ENCODE measurements at places on chromosomes 5 and 9.
A peak's percentile ranks its signal among the peaks of the same experiment; 100 is the strongest.

DNA sequence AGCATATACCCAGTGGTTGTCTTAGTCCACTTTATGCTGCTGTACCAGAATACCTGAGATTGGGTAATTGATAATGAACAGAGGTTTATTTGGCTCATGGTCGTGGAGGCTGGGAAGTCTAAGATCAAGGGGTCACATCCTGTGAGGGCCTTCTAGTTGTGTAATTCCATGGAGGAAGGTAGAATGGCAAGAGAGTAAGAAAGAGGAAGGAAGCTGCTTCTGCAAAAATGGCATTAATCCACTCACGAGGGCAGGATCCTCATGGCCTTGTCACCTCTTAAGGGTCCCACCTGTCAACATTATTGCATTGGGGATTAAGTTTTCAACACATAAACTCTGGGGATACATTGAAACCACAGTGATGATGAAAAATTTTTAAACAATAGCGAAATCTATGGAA, 17.0 kb downstream of the BTNL8 start:
- no peak for DNase-seq

GRCh38 chr5:136028782-136029742, at the start of gene TGFBI:
TGFBI (plus strand) TSS chr5:136028988; CDS start chr5:136029056, 68 bp downstream.
- DNase-seq = no peak

- DNase-seq = peak; percentile 25
Observed at GRCh38 chr9:129630967-129631673, 5.2 kb downstream of the NTMT1 start.

- DNase-seq = no peak
Observed at GRCh38 chr5:128163991-128164390, 80.4 kb downstream of the SLC12A2 start.

- DNase-seq = no peak
Observed at GRCh38 chr5:92633176-92633575, 947.8 kb downstream of the NR2F1-AS1 start.

GRCh38 chr9:11347437-11347836, 734.6 kb upstream of the PTPRD start:
- no peak for DNase-seq

GRCh38 chr5:17275289-17276158, 58.1 kb downstream of the BASP1 start:
- DNase-seq = no peak

DNA sequence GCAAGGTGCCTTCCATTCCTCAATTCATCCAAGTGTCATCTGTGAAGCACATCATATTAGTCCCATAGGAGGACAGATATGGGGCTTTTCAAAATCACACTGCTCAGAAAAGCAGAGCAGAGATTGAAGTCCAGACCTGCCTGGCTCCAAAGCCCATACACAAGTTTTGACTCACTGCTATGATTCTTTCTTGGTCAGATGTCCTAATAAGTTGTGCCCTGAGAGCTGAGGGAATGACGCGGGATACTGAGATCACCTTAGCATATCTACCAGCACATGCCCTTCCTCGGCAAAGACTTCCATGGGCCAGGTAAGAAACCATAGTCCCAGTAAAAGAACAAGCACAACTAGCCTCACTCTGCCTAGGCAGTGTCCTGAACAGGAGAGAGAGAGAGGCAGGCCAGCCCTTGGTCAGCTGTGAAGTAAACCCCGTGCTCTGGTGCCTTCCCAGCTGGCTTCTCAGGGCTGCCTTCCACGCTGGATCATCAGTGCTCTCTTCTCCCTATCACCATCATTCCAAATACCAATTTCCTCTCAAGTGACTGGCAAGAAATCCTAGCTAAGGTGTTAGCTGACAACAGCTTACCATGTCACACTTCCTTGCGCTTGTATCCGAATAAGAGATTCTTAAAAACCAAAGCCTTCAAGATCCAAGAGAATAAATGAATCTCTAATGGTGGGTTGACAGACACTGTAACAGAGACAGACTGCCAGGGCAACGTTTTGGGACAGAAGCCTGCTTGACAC, 73.2 kb downstream of the SIL1 start:
- no peak for DNase-seq

DNA sequence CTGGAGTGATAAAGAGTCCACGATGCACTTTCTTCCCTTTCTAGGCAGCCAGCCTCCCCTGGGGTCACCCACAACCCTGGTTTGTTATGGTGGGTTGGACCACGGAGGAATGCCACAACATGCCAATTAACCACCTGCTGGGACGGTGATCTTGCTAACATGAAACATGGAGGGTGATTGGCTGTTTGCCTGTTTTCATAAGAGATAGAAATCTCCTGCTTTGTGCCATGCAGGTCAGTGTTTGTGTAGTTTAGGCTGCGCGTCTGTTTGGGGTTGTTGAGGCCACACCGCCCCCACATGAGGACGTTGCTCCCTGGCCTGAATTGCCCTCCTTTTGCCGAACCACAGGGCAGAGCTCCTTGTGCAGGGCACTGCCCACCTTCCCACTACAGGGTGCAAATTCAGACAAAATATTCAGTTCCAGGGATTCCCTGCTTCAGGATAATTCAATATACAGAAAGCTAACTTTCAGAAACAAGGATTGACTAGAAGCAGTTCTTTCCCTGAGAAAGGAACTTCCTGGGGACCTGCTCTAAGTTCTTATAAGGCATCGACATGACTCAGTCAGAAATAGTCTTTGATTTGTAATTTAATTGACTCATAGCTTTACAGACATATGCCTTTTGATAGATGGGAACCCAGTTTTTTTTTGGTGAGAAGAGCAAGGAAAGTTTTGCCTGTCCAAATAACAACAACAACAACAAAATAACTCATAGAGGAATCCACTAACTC, 427.6 kb downstream of the GADD45G start:
- no peak for DNase-seq

DNA sequence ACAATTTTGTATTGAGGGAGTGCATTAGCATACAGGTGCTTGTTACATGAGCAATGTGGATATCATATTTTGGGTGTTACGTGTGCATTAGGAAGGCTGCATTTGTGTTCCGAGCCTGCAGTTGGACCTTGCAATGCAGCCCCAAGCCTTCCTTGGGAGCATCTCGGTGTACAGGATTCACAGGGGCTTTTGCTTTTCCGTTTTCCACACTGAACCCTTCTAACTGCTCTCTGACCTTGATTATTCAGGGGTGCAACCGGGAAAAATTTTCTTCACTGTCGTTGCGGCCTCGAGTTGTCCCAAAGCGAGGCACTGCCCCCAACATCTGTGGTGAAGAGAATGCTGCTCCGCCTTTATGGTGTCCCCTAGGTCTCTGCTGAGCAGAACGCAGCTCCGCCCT, 80.1 kb upstream of the PLEKHG4B start:
- no peak for DNase-seq

DNA sequence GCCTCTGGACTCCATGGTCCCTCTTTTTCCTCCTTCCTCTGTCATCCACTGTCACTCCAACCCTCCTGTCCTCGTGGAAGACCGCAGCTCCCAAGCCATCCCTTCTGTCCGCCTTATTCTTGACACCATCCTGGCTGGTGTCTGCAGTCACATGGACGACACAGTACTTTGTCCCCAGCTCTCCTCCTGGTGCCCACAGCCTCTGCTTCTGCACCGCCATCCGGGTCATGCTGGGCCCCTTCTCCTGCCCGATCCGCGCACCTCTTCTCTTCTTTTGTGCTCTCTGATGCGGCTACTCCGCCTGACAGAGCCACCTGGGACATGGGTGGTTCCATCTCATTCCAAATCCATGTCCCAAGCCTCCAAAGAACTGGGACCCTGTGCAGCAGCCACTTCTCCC, 22.5 kb downstream of the ROPN1L start:
- DNase-seq = no peak

DNA sequence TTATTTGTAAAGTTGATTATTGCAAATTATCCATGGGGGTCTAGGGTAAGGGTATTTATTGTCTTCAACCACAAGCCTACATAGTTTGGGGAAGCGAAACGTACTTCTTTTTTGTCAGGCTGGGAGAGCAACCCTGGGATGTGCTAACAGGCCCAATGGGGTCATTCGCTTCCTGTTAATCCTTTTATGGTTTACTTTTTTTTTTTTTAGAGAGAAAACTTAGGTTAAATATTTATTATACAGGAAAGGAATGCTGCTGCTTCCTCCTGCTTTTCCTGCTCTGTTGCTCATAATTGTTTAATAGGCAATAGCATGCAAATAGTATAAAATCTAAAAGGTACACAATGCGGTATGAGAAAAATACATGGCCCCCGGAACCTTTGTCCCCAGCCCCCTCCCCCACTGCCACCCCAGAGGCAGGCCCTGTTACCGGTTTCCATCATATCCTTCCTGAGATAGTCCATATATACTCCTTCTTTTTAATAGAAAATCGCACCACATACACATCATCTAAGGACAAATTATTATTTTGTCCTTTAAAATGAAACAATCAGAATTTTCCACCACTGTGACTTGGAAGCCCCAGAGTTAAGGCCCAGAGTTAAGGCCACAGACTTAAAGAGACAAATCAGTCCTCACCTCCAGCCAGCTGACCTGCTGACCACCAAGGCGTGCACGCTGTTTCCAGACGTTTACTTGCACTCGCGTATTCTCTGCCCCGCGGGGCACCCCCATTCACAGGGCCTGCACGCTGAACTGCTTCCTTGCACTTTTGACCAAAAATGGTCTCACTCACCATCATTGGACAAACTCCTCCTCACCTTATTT, 83.9 kb downstream of the NDFIP1 start:
- no peak for DNase-seq

DNA sequence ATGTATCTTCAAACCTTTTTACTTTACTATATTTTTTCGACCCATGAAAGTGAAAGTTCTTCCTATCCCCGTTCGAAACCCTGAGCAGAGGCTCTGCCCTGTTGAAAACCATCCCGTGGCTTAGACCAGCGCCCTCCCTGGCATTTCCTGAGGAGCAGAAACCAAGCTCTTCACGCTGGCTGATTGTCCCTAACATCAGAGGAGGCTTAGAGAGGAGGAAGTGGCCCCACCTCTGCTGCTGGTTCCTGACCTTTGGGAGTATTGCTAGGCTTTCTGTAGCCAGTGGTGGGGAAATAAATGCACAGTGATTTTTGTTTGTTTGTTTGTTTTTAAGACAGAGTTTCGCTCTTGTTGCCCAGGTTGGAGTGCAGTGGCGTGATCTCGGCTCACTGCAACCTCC, 4.2 kb upstream of the PTGES start:
- DNase-seq = no peak

GRCh38 chr5:13739479-13739878, 205.0 kb downstream of the DNAH5 start:
- DNase-seq = no peak

DNA sequence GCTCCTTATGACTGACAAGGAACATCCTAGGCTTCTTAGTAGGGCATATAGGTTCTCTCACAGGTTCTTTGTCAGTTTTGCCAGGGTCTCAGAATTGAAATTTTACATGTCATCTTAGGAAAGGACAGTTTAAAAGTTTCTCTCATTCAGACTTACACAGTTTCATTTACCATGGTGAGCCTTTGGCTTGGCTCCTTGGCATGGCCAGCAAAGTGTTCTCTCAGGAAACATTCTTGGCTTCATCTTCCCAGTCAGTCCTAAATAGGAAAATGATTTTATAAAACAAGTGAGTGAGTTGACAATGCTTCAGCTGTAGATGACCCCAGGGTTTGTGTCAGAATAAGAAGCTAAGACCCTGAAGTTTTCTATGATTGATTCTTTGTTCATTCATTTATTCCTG, 191.6 kb downstream of the PCSK5 start:
- no peak for DNase-seq

GRCh38 chr5:1208221-1208742, 6.9 kb downstream of the SLC6A19 start:
- DNase-seq = no peak

GRCh38 chr5:96516631-96517071, 83.6 kb upstream of the PCSK1 start:
- DNase-seq = no peak

- DNase-seq = no peak
Observed at GRCh38 chr5:55650386-55650785, 61.7 kb downstream of the SLC38A9 start.

- DNase-seq = no peak
Observed at GRCh38 chr5:8048920-8049319, 180.0 kb downstream of the MTRR start.

DNA sequence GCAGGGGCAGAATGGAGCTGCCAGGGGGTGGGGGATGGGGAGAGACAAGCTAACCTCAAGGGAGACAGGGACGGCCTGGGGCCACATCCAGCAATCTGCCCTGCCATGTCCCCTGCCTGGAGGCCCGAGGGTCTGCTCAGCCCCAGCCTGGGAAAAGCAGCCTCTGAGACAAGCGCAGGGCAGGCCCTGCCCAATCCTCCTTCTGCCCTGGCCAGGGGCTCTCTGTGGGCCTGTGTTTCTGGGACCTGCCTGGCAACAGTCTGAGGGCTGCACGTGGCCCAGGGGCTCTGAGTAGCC, 13.9 kb upstream of the QSOX2 start:
- DNase-seq = no peak

- DNase-seq = peak; percentile 47
Observed at GRCh38 chr9:127778280-127779135, at the start of gene SH2D3C. SH2D3C (minus strand) TSS chr9:127778666; CDS start chr9:127778627, 39 bp downstream.

DNA sequence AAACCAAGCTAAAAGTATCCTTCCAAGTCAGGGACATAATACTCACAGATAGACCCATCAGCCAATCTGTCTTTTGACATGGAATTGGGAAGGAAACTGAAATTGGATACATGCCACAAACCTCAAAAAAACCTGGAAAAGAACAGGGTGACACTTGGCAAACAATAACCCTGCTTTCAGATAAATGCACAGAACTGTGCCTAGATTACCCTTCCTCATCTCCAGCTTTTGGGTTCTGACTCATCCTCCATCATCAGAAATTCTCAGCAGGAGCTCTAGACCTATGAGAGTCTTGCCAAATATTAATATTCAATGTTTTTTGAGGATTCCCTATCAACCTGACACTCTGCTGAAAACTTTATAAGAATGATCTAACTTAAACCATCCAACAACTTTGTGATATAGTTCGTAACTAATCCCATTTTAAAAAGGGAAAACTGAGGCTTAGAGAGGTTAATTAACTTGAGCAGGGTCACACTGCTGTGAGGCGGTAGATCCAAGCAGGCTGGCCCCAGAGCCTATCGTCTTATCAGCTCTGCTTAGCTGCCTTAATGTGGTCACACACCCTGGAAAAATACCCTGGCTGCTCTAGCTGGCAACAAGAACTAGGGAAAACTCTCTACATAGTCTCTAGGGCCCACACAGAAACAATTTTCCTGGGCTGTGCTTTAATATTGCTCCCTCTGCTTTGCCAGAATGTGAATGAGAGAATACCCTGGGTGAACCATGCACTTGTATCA, 157.0 kb upstream of the TRPC7 start:
- no peak for DNase-seq

DNA sequence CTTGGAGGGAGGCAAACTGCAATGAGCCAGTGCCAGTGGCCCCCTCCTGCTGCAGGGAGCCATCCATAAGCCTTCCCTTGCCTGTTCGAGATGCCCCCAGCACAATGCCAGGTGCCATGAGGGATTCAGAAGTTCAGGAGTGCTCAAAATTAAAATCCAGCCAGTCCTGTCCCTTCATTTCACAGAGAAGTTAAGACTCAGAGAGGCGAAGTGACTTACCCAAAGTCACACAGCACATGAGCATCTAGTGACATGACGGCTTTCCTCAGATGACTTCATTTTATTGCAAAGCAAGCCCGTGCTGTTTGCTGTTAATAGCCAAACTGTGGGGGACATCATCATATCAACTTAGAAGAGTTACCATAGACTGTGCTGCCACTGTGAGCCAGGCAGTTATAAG, 69.3 kb upstream of the SAP30L start:
- DNase-seq = no peak
